Spinal cord (tissue), 10 donors: ENCODE measurements at places on chromosomes 16 and 17.

- no peak for DNase-seq
Observed at GRCh38 chr17:77111934-77112296, 28.9 kb upstream of the SEC14L1 start.

GRCh38 chr17:83062818-83063671 is 16.4 kb upstream of the METRNL start:
- DNase-seq: peak; percentile 40

GRCh38 chr17:2982854-2983253 is 80.6 kb downstream of the OR1D5 start:
- DNase-seq: no peak

GRCh38 chr16:57484515-57485005 is 1.7 kb downstream of the DOK4 start:
- no peak for DNase-seq

GRCh38 chr16:85894266-85894665 is 4.7 kb upstream of the IRF8 start:
- no peak for DNase-seq

GRCh38 chr16:12898551-12898950 is 2.8 kb upstream of the SHISA9 start:
- peak; percentile 40 for DNase-seq

GRCh38 chr16:62280506-62280905 is 244.3 kb upstream of the CDH8 start:
- DNase-seq: no peak

GRCh38 chr17:75079023-75079373 is 8.8 kb upstream of the SLC16A5 start:
- DNase-seq: no peak

GRCh38 chr17:46800573-46800972 is 17.9 kb downstream of the WNT3 start:
- no peak for DNase-seq

DNA sequence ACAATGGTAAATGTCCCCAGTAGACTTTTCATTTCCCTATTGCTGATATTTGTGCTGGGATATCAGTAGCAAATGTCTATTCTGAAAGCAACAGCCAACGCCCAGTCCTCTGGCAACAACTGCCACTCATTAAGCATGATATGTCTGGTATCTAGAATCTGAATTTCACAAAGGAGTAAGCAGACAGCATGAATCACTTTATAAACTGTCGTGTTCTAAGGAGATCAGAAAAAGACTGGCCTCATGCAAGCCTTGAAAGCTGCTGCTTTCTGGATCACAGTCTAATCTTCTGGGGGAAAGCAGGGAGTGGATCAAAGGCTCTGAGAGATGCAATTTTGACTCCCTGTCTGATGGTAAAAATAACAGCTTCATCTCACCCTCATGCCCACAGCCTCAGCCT is 153.1 kb upstream of the NOG start:
- no peak for DNase-seq

GRCh38 chr17:65047941-65048340 is 8.6 kb downstream of the GNA13 start:
- DNase-seq: no peak

DNA sequence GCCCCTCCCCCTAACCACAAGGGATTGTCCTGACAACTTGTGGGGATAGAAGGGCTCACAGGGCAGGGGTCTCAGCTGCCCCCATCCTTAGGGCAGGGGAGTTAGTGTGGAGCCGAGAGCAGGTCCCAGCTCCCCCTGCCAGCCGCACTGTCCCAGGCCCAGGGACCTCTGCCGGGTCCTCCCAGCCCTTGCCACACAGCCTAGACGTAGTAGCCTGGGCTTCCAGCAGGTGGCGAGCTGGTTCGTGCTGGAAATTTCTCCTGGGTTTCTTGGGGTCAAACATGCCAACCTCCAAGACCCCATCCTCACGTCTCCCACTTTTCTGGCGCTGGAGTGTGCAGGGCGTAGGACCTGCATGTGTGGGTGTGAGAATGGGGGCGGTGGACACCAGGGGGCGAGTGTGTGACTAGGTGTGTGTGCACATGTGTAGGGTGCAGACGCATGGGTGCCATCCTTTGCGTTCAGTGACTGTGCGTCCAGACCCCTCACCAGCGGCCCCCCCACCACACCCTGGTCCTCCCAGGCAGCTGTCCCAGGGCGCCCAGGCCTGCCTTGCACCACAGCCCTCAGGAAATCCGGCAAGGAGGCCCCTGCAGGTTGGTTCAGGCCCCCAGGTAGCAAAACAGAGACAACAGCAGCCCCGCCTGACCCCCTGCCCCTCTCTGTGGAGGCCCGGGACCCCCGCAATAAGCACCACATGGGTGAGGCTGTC is 29.5 kb downstream of the SBK1 start:
- DNase-seq: no peak

DNA sequence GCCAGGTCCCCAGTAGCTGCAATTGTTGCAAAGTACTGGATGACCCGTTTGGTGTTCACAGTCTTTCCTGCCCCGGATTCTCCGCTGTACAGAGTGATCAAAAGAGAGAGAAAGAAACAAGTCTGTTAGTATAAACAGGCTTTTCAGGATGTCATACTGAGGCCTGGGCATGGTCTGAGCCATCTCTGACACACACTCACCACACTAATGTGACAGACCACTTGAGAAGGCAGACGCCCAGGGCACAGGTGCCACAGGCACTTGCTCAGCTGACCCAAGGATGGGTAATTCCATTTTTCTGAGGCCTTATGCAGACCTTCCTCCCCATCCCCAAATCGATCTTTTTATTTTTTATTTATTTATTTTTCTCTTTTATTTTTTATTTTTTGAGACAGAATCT is 7.5 kb downstream of the MYH3 start:
- no peak for DNase-seq

GRCh38 chr16:69133373-69133954 is 1.0 kb downstream of the UTP4 start:
- no peak for DNase-seq

- DNase-seq: no peak
Observed at GRCh38 chr17:18309202-18309601, 5.6 kb downstream of the TOP3A start.

GRCh38 chr17:3594976-3595375 is 14.2 kb downstream of the TRPV1 start:
- no peak for DNase-seq

DNA sequence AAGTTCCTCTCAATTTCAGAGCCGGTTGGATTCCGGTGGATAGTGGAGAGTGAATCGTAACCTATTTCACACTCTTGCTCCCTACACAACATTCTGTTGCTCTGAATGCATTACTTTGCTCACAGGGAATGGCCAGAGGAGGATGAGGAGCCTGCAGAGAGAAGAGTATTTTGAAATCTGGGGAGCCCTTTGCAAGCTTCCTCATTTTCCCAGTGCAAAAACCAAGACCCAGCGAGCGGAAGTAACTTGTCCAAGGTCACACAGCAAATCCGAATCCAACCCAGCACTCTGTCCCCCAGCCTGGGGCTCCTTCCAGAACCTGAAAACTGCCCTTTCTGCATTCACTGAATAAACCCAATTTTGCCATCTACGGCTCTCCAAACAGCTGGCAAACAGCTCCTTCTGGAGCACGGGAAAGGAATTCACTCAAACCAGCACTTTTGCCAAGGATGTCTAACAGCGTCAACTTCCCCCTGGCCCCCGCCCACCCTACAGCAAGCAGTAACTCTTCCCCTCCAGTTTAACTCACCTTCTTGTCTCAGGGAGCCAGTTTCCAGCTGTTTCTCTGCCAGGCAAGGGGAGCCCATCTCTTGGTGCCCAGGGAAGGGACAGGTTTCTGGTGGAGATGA is 557 bp downstream of the KCNG4 start:
- DNase-seq: peak; percentile 44

DNA sequence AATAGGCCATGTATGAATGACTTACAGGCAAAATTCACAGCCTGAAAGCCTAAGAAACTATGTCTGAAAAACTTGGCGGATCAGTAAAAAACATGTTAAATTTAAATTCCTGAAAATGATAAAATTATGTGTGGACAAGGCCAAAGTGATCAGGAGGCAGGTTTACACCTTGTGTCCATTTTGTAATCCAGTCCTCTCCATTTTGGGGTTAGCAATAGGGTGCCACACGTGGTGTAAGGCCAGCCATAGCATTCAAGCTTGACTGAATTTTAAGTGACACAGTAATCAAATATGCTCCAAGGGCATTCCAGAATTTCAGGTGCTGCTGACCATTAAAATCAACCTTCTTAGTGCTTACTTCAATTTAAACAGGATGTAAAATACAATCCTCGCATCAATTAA is 2.7 kb downstream of the RNF43 start:
- DNase-seq: no peak

GRCh38 chr16:10876315-10876714 is 687 bp upstream of the CIITA start:
- DNase-seq: no peak

DNA sequence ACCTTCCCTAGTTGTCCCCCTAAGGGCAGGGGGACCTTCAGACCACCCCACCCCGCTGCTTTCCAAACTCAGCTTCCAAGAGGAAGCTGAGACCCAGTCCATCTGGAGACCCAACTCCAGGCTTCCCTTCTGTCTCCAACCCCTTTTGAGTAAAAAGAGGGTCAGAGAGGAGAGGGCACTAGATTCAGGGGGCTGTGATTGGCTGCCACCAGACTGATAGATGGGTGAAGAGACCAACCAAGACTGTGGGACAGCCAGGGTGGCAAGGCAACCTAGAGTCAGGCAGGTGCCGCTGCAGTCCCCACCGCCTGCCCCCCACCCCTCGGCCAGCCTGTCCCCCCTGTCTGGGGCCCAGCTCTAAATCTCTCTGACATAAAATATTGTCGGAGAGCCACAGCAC is 92.5 kb downstream of the SDK2 start:
- no peak for DNase-seq

DNA sequence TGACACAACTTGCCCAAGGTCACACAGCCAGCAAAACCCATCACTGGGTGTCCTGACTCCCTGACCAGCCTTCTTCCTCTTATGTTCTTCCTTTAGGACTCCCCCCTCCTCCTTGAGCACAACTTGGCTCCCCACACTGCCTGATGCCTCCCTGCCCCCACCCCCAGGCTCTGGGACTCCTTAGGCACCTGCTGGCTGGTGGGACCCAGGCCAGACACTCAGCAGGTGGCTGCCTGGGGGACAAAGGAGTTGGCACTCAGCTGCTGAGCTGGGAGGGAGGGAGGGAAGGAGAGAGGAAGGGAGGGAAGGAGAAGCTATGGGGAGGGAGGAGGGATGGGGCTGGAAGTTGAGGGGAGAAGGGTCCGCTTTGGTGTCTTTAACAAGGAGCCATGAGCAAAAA is 8.0 kb downstream of the SEZ6 start:
- peak; percentile 89 for DNase-seq

DNA sequence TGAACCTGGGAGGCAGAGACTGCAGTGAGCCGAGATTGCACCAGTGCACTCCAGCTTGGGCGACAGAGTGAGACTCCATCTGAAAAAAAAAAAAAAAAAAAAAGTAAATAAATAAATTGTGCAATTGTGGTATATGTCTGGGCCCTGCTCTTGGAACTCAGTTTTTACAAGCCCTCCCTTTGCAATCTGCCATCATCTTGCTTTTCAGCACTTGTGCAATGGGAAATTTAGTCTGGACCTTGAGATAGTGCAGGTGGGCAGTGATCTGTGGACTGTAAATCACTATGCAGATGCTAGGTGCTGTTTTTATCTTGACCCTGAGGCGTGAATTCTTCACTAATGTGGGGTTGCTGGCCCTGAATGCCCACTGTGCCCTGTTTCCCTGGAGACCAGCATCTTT is 6.5 kb upstream of the RAP1GAP2 start:
- no peak for DNase-seq

GRCh38 chr17:7219812-7220592 is at the start of the genes ACADVL and DLG4:
Gene ACADVL, plus strand, starts transcription at chr17:7219938. Its CDS starts 47 bp downstream, at chr17:7219985.
Gene DLG4, minus strand, starts transcription at chr17:7219836.
- no peak for DNase-seq

DNA sequence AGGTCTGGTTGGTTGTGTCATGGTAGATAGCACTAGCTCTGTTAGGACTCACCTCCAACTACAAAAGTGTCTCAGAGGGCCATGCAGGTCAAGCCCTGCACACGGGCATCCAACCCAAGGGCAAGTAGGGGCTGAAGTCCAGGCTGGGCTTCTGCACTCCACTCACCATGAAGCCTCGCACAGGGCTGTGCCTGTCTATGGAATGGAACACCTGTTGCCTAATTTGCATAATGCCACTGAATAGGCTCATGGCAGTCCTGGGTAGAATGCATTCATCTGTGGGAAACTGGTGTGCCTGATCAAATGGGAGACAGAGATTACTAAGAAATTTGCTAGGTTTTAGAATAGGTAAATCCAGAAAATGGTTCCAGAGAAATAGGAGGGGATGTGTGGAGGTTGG is 8.0 kb upstream of the AKAP1 start:
- DNase-seq: no peak

- no peak for DNase-seq
Observed at GRCh38 chr17:31549121-31549524, 157.6 kb downstream of the RAB11FIP4 start.
